Fibroblast of villous mesenchyme (primary cell): ENCODE measurements at places on chromosomes 12 and 14. TPM values are rescaled to one million over a fixed set of nuclear protein-coding genes. Genes with fewer than 3 reads are reported as not detected.

Gene TOX4
- total RNA-seq = 26.4 and 39.3 TPM in 2 replicates

Gene CCDC175
- total RNA-seq = not detected in 2 replicates

Gene TXNRD1
- 352 and 747 TPM in 2 replicates for total RNA-seq

Gene NTS
- under 0.01 TPM in 2 replicates for total RNA-seq

Gene TCP11L2
- 25.0 and 30.0 TPM in 2 replicates for total RNA-seq

Gene SERPINA10
- not detected in 2 replicates for total RNA-seq

Gene NFE2
- under 0.01 and 0.43 TPM in 2 replicates for total RNA-seq

Gene DLK1
- not detected in 2 replicates for total RNA-seq

Gene PAPLN
- total RNA-seq = 1.6 and 4.3 TPM in 2 replicates

Gene CCDC92
- total RNA-seq = 8.2 and 10.0 TPM in 2 replicates

Gene ZFHX2
- under 0.01 TPM in 2 replicates for total RNA-seq

Gene CNTN1
- 1.7 and 2.6 TPM in 2 replicates for total RNA-seq

Gene EP400
- total RNA-seq = 13.0 and 13.2 TPM in 2 replicates

Gene STX2
- 41.9 and 58.3 TPM in 2 replicates for total RNA-seq

Gene SLC7A7
- 3.9 and 5.5 TPM in 2 replicates for total RNA-seq

Gene RD3L
- not detected in 2 replicates for total RNA-seq

Gene PTHLH
- 1.3 and 1.6 TPM in 2 replicates for total RNA-seq

Gene SYNDIG1L
- total RNA-seq = not detected in 2 replicates

Gene ACYP1
- total RNA-seq = 2.9 and 11.2 TPM in 2 replicates

Gene TBX5
- 0.43 and 1.9 TPM in 2 replicates for total RNA-seq

Gene TMPRSS12
- total RNA-seq = under 0.01 TPM in 1 of 2 replicates, not detected in the other

Gene CEP290
- total RNA-seq = 20.3 and 20.7 TPM in 2 replicates
